ENCODE measurements at places on chromosomes 2 and 18.

GRCh38 chr2:210442457-210442856, 34.1 kb downstream of the LANCL1 start:
- no peak for DNase-seq

DNA sequence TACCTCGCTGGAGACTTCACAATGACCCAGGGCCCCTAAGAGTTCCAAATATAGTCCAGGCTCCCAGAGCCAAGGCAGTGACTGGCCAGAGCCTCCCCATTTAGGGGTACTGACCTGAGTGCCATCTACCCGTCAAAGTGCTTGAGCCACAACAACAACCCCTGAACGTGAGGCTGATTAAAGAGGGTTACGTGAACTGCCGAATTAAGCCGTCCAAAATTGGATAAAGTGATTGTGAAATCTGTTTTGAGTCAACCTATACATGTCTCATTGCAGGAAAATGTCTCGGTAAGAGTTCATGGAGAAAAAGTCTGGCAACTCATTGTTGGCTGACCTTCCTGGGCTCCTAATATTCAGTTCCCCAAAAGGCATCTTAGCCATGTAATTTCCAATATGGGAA, 116.3 kb downstream of the TTC32 start:
- DNase-seq, result peak; percentile 54

GRCh38 chr2:233178994-233179847, 72.3 kb upstream of the ATG16L1 start:
- peak; percentile 15 for DNase-seq

GRCh38 chr2:158967114-158967730, 1.2 kb upstream of the TANC1 start:
- DNase-seq, result no peak

GRCh38 chr18:76275727-76276313, 219.2 kb downstream of the ZNF516 start:
- no peak for DNase-seq

DNA sequence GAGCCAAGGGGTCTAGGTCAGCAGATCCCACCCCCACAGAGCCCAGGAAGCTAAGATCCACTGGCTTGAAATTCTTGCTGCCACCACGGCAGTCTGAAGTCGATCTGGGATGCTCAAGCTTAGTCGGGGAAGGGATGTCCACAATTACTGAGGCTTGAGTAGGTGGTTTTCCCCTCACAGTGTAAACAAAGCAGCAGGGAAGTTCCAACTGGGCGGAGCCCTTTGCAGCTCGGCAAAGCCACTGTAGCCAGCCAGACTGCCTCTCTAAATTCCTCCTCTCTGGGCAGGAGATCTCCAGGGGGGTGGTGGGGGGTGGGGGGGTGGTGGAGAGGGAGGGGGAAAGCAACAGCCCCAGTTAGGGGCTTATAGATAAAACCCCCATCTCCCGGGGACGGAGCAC, 419.5 kb downstream of the NUP35 start:
- DNase-seq, result no peak

DNA sequence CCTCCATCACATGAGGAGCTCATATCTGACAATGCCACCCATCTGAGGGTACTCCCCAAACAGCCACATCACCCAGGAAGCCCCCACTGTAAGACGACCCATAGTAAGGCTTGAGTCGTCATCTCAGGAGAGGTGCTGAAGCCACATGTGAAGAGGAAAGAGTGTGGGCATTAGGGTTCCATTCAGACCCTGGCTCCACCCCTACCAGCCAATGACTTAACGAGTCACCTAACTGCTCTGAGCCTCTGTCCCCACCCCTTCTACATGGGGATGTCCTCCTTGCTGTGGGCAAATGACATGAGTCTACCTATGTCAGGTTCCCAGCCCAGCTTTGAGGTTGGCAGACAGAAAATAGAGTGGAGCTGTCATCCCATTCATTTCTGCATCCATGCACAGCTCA, 46.3 kb downstream of the C1QL2 start:
- DNase-seq, result no peak

Measured in astrocyte (in vitro differentiated cells and primary cell).